Fibroblast of villous mesenchyme (primary cell): ENCODE measurements at places on chromosomes 1 and 21. TPM values are rescaled to one million over a fixed set of nuclear protein-coding genes. Genes with fewer than 3 reads are reported as not detected.

Gene BARHL2
- total RNA-seq, result not detected in 2 replicates

Gene SH3BGR
- 2.2 and 2.6 TPM in 2 replicates for total RNA-seq

Gene ZBTB8B
- not detected in 2 replicates for total RNA-seq

Gene KDM5B
- total RNA-seq, result 112 and 138 TPM in 2 replicates

Gene ST6GALNAC5
- 114 and 155 TPM in 2 replicates for total RNA-seq

Gene DMRTB1
- total RNA-seq, result not detected in 2 replicates

Gene GADD45A
- total RNA-seq, result 54.8 and 60.2 TPM in 2 replicates

Gene DCAF6
- total RNA-seq, result 58.0 and 73.4 TPM in 2 replicates

Gene MCOLN3
- 0.86 and 0.97 TPM in 2 replicates for total RNA-seq

Gene SPRR2G
- not detected in 2 replicates for total RNA-seq

Gene KIF21B
- under 0.01 and 0.32 TPM in 2 replicates for total RNA-seq

Gene OR14K1
- not detected in 2 replicates for total RNA-seq

Gene OPTC
- total RNA-seq, result not detected in 2 replicates

Gene PAPPA2
- 1.3 and 1.6 TPM in 2 replicates for total RNA-seq

Gene IFI44
- total RNA-seq, result 4.7 and 5.2 TPM in 2 replicates

Gene RPE65
- not detected in 2 replicates for total RNA-seq

Gene ASPM
- 19.6 and 43.6 TPM in 2 replicates for total RNA-seq

Gene PALMD
- 6.8 and 16.8 TPM in 2 replicates for total RNA-seq

Gene LCE1C
- total RNA-seq, result not detected in 2 replicates
